ENCODE measurements at places on chromosomes 3 and 15.

DNA sequence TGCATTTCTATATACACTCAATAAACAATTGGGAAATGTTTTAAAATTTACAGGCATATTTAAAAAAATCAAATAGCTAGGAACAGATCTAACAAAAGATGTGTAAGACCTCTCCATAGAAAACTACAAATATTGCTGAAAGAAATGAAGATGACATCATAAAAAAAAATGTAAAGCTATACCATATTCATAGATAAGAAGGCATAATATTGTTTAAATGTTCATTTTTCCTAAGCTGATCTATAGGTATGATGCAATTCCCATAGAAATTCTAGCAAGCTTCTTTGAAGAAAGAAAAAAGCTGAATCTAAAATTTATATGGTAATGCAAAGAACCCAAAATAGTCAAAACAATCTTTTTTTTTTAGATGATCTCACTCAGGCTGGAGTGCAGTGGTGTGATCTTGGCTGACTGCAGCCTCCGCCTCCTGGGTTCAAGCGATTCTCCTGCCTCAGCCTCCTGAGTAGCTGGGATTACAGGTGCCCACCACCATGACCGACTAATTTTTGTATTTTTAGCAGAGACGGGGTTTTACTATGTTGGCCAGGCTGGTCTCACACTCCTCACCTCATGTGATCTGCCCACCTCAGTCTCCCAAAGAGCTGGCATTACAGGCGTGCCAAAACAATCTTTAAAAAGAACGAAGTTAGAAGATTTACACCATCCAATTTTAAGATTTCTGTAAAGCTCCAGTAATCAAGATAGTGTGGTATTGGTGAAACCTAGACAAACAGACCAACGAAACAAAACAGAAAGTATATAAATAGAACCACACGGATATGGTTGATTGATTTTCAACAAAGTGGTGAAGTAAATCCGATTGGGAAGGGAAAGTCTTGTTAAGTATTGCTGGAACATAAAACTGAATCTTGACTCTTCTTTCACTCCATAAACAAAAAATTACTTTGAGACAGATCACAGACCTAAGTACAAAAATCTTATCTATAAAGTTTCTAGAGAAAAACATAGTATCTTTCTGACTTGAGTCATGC, 6.3 kb upstream of the BHLHE40 start:
- DNase-seq, result no peak

- no peak for DNase-seq
These were observed 124.3 kb upstream of the PTX3 start for GRCh38 chr3:157312376-157312745.

DNA sequence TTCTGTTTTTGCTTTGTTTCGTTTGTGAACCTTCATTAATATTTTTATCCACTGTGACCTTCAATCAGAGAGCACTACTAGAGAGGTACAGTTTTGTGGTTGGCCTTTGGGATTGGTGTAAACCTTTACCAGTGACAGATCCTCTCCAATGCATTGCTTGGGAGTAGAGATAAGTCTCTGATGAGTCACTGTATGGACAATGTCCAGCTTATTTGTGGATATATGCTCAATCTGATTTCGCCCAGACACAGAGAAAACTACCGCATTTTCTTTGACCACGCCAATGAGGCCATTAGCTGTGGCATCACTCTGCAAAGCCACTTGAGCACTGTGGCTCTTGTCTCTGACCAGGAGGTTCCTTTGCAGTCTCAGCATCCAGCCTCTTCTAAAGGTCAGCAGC, 964.7 kb downstream of the TUSC7 start:
- DNase-seq, result no peak

DNA sequence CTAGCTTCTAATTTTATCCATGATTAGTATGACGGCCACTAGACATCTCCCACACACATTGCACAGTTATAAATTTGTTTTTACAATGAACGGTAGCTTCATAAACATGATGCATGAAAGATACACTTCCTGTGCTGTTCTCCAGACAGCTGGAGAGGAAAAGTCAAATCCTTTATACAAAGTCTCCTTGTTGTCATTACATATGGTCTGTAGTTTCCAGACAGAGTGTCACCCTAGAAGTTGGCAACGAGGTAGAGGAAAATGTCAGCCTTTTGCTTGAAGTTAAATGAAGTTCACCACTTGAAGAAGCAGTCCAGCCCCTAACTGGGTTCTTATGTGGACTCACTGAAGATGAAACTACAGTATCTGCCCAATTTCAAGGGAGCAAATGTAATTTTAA, 253.0 kb upstream of the P2RY1 start:
- DNase-seq, result no peak

DNA sequence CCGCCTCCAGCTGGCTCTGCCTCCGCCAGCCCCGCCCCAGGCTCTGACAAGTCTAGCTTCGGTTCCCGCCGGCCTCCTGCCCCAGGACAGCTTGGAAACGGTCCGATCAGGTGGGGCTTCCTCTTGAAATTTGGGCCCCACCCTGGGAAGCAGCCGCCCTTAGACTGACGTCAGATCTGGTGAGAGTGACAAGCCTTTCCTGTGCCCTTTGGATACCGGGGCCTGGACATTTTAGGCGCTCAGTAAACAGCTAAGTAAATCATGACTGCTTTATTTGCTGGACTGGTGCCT, 378 bp upstream of the HYAL3 start:
- DNase-seq, result no peak

GRCh38 chr15:50044904-50045303, 74.1 kb downstream of the ATP8B4 start:
- DNase-seq, result no peak

DNA sequence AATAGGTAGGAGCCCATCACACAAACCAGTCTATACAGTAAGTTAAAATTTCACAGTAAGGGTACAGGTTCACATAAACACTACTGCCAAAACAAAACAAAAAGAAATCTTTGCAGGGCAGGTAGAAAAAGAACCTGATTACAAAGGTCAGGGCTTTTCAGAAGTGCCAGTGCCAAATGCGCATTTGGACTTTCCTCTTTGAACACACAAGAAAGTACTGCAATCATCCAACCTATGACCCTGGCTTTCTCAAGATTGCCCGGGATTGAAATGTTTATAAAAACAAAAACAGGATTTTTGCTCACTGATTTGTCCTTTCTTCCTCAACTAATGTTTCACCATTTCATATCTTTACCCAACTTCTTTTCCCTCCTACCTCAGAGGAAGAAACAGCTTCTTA, 47.4 kb downstream of the CBLB start:
- DNase-seq, result no peak

DNA sequence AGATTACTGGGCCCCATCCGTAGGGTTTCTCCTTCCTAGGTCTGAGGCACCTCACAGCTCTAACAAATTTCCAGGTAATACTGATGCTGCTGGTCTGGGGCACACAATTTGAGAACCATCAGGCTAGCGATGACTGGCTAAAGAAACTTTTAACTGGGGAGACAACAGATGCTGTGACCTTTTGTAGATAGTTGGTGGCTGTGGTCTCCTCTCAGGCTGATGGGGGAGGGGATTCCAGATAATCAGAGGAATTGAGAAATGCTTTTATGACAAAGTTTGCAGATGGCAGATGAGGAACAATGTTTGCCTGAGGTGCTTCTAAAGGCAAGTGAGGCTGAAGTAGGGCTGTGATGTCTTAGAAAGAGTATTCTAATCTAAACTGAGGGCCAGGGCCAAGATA, 13.8 kb upstream of the CCR9 start:
- no peak for DNase-seq

- DNase-seq, result no peak
These were observed 23.5 kb upstream of the RAP2B start for GRCh38 chr3:153138276-153139210.

DNA sequence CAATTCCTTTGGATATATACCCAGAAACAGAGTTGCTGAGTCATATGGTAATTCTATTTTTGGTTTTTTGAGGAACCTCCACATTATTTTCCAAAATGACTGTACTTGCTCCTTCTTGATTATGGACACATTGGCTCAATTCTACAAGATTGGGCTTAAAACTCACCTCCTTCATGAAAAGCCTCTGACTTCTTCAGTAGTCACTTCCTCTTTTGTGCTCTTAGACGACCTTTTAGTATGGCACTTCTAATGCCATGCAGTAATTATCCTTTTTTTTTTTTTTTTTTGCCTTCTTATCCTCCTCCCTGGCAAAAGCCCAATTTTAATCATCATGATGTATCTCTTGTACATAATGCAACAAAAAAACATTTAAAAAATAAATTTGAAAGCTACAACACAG, 33.0 kb upstream of the ABHD17C start:
- DNase-seq, result no peak

DNA sequence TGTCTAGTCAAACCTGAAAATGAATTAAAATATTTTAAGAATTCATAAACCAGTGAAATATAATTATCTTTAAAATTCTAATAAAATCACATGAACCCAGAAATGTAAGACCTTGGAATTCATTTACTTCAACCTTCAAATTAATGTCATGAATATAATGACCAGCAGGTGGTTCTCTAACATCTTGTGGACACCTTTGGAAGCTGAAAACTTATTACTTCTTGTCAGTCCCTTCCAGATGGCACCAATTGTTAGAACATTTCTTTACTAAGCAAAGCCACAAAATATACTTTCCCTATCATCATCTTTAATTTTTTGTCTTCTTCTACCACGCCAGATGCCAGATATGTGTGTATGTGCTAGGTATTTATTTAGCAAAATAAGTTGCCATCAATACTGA, 240.0 kb downstream of the MBNL1 start:
- DNase-seq, result no peak

Measured in effector memory CD4-positive, alpha-beta T cell (primary cell).